Activated naive CD4-positive, alpha-beta T cell treated with Interleukin-2 at 50 U/mL for 16 hours (primary cell): ENCODE measurements at places on chromosomes 4 and X.
A peak's percentile ranks its signal among the peaks of the same experiment; 100 is the strongest.

DNA sequence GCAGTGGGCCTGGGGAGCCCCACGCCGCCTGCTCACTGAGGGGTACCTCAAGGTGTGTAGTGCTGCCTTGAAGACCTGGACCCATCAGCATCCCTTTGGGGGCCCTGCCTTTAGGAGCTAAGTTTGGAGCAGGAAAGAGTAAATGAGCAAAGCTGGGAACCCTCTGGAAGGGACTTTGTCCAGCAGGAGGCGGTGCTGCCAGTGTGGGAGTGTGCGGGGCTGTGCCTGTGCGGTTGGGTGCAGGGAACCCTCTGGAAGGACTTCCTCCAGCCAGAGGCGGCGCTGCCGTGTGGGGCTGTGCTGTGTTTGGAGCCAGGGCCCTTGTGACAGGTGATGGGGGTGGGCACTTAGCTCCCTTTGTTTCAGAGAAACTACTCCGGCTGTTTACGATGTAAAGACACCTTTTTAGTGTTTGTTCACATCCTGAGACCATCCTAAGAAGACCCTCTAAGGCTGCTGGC lies 25.8 kb downstream of the RGS12 start:
- no peak for DNase-seq

DNA sequence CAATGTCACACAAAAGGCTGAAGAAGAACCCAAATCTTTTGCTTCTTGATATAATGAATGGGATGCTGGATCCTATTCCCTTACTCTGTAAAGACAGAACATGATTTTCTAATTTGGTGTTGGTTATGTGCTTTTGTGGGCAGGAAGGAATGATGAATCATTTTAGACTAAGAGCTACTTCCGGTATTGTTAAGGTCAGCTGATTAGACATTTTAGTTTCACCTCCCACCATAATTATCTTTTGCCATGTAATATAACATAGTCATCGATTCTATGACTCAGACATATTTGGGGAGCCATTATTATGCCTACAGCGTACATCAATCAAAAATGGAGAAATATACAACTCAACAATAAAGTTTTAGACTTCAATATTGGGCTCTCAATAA lies 265.3 kb downstream of the ZNF674 start:
- DNase-seq: no peak

DNA sequence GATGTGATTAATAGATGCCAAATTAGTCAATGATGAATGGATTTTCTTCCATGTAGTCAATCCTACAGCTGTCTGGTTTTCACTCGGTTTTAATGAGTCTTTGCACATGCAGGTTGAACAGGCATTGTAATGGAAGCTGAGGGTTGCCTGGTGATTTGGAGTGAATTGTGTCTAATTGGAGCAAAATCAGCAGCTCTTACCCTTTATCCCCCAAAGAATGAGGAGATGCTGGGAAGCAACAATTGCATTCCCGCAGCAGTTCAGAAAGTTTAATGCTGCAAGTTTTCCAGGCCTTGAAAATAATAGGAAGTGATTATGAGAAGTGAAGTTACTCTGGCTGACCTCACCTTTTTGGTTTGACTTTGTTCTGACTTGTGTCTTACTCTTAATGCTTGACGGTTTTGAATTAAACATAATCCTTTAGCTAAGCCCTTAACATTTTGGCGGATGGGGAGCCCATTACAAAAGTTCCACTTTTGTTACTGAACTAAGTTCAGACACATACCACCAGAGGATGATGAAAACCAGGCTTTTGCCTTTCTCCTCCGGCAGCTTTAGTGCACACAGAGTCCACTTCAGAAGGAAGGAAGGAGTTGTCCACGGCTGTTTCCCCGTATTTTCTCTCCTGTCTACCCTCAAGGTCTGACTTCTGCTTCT lies 78.8 kb upstream of the TBC1D9 start:
- DNase-seq: no peak

- no peak for DNase-seq
Observed at GRCh38 chr4:55308071-55308470, 38.0 kb upstream of the SRD5A3 start.

GRCh38 chr4:78923464-78924312 lies 15.6 kb downstream of the PAQR3 start:
- no peak for DNase-seq

DNA sequence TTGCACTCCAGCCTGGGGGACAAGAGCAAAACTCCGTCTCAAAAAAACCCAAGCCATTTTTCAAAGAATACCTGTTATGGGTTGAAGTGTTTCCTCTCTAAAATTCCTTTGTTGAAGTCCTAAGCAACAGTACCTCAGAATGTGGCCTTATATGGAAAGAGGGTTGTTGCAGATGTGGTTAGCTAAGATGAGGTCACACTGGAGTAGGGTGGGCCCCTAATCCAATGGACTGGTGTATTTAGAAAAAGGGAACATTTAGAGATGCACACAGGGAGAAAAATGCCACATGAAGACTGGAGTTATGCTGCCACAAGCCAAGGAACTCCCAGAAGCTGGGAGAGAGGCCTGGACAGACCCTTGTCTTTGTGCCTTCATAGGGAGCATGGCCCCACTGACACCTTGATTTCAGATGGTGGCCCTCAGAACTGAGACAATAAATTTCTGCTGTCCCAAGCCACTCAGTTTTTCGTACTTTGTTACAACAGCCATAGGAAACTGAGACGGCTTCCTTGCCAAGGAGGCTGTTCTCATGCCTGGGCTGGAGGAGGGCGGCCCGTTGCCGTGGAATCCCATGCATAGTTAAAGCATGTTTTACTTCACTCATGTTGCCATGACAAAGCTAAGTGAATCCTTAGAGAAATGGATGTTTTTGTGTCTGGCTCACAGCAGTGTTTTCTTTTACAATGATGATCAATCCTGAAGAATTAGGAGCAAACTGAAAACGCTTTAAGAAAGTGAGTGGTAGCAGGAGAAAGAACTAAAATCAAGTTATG lies 16.5 kb downstream of the TRAPPC2 start:
- no peak for DNase-seq

- no peak for DNase-seq
Observed at GRCh38 chrX:39941332-39941920, 156.3 kb downstream of the BCOR start.

DNA sequence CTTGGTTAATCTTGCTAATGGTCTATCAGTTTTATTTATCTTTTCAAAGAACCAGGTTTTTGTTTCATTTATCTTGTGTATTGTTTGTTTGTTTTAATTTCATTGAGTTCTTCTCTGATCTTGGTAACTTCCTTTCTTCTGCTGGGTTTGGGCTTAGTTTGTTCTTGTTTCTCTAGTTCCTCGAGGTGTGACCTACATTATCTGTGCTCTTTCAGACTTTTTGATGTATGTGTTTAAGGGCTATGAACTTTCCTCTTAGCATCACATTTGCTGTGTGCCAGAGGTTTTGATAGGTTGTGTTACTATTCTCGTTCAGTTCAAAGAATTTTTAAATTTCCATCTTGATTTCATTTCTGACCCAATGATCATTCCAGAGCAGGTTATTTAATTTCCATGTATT lies 365.4 kb upstream of the GATB start:
- no peak for DNase-seq

GRCh38 chr4:91233164-91233563 lies 1070.6 kb upstream of the GRID2 start:
- DNase-seq: no peak

- no peak for DNase-seq
Observed at GRCh38 chrX:14295426-14295825, 233.9 kb upstream of the GLRA2 start.

DNA sequence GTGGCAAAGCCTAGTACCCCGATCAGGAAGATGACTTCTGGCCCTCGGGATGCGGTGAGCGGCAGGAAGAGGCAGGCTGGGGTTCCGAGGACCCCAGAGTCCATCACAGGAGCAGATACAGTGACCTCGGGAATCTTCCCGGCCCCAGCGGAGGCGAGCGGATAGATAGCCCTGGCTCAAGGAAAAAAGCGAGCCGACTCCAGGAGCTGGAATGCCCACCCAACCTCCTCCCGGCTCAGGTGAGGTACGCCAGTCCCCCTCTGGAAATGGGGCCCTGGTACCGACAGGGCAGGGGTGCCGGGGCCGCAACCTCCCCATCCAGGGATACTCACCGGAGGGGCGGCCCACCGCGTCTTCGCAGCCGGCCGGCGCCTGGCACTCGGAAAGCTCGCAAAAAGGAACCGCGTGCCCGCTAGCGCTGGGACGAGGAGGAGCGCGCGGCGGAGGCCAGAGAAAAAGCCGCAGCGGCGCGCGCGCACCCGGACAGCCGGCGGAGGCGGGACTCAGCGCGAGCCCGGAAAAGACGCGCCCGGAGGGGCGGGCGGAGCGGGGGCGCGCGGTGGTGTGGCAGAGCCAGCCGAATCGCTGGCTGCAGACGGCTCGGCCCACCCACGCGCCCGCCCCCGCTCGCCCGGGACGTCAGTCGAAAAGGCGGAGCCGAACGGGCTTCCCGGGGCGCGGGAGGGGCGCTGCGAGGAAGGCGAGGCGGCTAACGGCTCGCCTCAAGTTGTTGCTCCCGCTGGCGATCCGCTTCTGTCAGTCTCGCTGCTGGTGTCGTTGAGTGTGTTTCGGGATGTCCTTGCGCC lies at the start of gene ACSL4:
ACSL4 (minus strand) TSS at position 451 of the 806 bp plus-strand sequence. CDS start 49,894 bp downstream, outside the sequence.
- peak; percentile 85 for DNase-seq

- DNase-seq: no peak
Observed at GRCh38 chrX:125103693-125104092, 216.0 kb upstream of the TEX13C start.

GRCh38 chrX:110167952-110168451 lies 149.9 kb downstream of the AMMECR1 start:
- DNase-seq: peak; percentile 53

DNA sequence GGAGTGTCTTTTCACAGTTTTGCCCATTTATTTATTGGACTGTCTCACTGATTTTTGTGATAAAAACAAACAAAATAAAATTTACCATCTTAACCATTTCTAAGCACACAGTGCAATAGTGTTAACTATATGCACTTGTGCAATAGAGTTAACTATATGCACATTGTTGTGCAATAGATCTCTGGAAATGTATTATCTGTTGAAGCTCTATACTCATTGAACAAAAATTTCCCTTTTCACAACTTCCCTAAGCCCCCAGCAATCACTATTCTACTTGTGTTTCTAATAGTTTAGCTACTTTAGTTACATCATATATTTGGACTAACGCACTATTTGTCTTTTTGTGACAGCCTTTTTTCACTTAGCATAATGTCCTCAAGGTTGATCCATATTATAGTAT lies 59.7 kb upstream of the BEX4 start:
- DNase-seq: no peak

- no peak for DNase-seq
Observed at GRCh38 chrX:78658414-78658813, 714 bp downstream of the RTL3 start.

- DNase-seq: no peak
Observed at GRCh38 chr4:74335341-74336021, 27.2 kb downstream of the EPGN start.
